ENCODE measurements at places on chromosomes 4 and X.

GRCh38 chr4:26594778-26595177 is 10.9 kb downstream of the TBC1D19 start:
- DNase-seq: no peak

- no peak for DNase-seq
These were observed 1953.0 kb upstream of the IGFBP7 start for GRCh38 chr4:59063015-59063720.

DNA sequence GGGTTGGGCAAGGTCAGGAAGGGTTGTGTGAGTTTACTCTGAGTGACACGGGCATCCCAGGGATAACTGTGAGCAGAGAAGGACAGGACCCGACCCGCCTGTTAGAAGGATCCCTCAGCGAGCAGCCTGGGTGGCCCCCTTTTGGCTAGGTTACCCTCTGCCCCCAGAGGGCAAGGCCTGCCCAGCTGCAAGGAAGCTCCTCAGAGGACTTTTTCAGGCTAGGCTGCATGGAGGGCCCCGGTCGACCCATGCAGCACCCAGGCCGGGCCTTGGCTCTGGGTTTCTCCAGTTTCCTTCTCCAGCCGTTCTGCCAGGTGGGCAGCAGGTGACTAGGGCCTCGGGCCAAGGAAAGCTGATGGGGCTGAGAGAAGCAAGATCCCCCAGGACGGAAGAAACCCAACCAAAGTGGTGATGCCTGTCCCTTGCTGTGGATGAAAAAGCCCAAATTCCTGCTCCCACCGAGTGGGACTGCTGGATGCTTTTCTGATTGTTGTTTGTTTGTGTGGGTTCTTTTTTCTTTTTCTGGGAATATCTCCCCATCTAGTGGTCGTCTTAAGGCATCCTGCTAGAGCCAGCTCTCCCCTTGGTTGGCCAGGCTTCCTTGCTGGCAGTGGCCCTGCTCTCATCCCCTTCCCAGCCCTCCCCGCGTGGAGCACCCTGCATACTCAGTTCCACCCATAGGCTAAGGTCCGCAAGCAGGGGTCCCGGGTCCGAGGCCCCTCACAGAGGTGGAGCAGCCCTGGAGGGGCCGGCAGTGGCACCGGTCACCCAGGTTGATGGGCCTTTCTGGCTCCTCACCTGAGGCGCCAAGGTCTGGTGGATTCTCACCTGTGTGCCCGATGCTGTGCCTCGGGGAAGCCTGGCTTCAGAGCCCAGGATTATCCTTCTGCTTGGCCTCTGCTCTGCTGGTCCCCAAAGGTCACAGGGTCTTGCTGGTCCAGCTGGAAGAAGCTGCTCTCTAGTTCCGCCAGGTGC is 1.8 kb downstream of the ZFP92 start:
- DNase-seq: no peak

DNA sequence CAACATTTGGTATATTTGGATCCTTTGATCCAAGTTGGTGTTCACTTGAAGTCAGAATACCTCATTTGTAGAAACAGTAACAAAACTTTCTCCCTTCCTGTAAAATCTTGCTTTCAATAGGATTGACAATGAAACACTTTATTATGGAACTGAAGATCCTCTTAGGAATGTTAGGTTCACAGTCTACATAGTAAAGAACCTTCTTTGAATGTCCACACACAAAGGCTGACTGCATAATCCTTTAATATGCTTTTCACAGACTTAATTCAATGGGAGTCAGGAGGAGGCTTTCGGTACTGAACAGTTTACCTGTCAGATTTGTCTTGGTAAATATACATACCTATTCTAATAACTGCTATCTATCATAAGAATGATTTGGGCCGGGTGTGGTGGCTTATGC is 188.5 kb downstream of the SPRY1 start:
- no peak for DNase-seq

DNA sequence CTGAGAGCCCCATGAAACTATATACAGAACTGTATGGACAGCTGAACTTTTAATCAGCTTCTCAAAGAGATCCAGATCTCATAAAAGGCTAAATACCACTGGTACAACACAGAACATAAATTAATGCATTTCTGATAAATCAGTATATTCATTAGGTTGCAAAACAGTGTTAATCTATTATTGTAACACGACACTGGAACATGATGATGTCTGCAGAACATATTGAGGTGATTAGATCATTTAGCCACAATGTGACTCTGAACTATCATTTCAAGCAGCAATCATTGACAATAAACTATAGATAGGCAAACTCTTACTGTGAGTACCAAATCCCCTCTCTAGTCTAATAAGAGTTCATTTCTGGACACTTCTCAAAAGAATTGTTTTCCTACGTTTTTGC is 50.3 kb downstream of the GASK1B start:
- no peak for DNase-seq

DNA sequence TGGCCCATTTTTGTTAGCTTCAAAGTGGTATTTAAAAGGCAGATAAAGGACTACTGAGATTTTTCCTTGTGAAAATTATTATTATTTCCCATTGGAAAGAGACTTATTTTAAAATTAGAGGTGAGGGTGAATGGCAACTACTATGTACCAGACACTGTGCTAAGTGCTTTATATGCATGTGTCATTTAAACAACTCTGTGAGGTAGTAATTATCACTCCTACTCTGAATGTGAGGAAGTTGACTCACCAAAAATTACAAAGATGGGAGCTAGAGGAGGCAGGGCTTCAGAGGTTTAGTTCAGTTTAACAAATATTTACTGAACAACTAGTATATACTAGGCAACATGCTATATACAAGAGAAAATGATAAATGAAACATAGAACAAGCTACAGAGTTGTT is 78.2 kb downstream of the MSL3 start:
- DNase-seq: no peak

- no peak for DNase-seq
These were observed 3.6 kb upstream of the BBS12 start for GRCh38 chr4:122728856-122729255.

- no peak for DNase-seq
These were observed 52.4 kb downstream of the GLRB start for GRCh38 chr4:157128395-157128794.

- no peak for DNase-seq
These were observed 28.8 kb downstream of the GYG2 start for GRCh38 chrX:2857566-2857965.

GRCh38 chrX:71622032-71622575 is 3.8 kb upstream of the CXCR3 start:
- DNase-seq: no peak

GRCh38 chr4:97987019-97987648 is 156.1 kb downstream of the STPG2 start:
- no peak for DNase-seq

- no peak for DNase-seq
These were observed 19.5 kb upstream of the PDGFRA start for GRCh38 chr4:54209617-54210016.

GRCh38 chr4:3240936-3241522 is 7.9 kb upstream of the MSANTD1 start:
- no peak for DNase-seq

- DNase-seq: no peak
These were observed 3.0 kb upstream of the IRF2 start for GRCh38 chr4:184477201-184477999.

DNA sequence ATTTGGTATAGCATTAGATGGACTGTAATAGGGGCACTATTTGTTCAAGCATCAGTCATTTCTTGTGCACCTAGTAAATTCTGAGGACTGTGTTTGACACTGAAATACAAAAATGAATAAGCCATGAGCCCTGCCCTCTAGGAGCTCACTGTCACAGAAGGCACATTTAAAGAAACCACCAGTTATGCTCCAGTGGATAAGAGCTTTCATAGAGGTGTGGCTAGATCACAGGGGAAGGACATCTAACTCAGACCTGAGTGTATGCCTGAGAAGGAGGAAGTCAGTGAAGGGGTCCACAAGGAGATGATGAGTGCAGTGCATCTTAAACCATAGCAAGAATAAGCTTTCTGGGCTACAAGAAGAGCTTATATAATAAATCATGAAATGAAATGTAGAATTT is 40.1 kb downstream of the BTC start:
- DNase-seq: no peak

Data from HuH-7 (cell line).